ENCODE measurements at places on chromosomes 6 and 20. TPM values are rescaled to one million over a fixed set of nuclear protein-coding genes. Genes with fewer than 3 reads are reported as not detected.

Gene FRK
- total RNA-seq, result not detected

GRCh38 chr20:6811262-6812035, 44.0 kb downstream of the BMP2 start:
- H3K4me1 ChIP-seq, result no peaks in the 10 kb centered on the region
- no peaks in the 10 kb centered on the region for H3K36me3 ChIP-seq
- H3K4me3 ChIP-seq, result no peak overlapping the region
- no peak for DNase-seq
- H3K27me3 ChIP-seq, result no peaks in the 10 kb centered on the region

DNA sequence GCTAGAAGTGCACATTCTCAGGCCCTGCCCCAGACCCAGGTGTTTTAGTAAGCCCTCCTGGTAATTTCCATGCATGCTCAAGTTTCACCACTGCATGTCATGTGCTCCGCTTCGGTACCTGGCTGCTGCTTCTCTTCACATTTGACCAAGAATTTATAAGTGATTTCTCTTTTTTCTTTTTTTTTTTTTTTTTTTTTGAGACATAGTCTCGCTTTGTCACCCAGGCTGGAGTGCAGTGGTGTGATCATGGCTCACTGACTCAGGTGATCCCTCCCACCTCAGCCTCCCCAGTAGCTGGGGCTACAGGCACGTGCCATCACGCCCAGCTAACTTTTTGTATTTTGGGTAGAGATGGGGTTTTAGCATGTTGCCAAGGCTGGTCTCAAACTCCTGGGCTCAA, 16.0 kb downstream of the TM9SF4 start:
- H3K4me1 ChIP-seq, result no peaks in the 10 kb centered on the region
- DNase-seq, result no peak

GRCh38 chr20:44187772-44188709, 1.1 kb upstream of the JPH2 start:
- H3K27me3 ChIP-seq, result peaks cover 26% of the 10 kb centered on the region
- H3K4me1 ChIP-seq, result no peaks in the 10 kb centered on the region
- DNase-seq, result no peak

GRCh38 chr6:33213166-33213988, 5.1 kb downstream of the RING1 start:
- H3K27me3 ChIP-seq, result peaks cover 4% of the 10 kb centered on the region
- peaks cover 10% of the 10 kb centered on the region for H3K36me3 ChIP-seq
- H3K27ac ChIP-seq, result no peak overlapping the region
- no peak for DNase-seq

- no peak overlapping the region for H3K27ac ChIP-seq
- H3K4me3 ChIP-seq, result no peak overlapping the region
- no peak for DNase-seq
- no peaks in the 10 kb centered on the region for H3K4me1 ChIP-seq
- H3K36me3 ChIP-seq, result no peaks in the 10 kb centered on the region
- H3K27me3 ChIP-seq, result no peaks in the 10 kb centered on the region
Observed at GRCh38 chr6:80446454-80447045, 340.1 kb downstream of the BCKDHB start.
